ENCODE measurements at places on chromosomes 2 and 18.

DNA sequence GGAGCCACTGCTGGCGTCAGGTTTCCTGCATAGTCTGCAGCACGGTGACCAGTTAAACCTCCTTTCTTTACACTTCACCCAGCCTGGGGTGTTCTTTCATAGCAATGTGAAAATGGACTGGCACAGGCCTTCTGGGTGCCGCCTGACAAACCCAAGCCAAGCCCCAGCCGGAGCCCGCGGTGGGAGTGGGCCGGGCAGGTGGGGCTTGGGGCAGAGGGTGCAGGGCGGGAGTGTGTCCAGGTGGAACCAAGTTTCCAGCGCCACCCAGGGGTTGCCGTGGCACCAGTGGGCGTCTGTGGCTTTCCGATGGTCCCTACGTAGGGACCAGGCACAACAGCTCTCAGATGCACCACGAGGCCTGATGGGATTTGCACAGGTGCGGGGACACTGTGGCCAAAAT lies 75.8 kb downstream of the RTP5 start:
- no peaks in the 10 kb centered on the region for H3K27me3 ChIP-seq
- H3K4me1 ChIP-seq: no peaks in the 10 kb centered on the region
- no peaks in the 10 kb centered on the region for H3K36me3 ChIP-seq

DNA sequence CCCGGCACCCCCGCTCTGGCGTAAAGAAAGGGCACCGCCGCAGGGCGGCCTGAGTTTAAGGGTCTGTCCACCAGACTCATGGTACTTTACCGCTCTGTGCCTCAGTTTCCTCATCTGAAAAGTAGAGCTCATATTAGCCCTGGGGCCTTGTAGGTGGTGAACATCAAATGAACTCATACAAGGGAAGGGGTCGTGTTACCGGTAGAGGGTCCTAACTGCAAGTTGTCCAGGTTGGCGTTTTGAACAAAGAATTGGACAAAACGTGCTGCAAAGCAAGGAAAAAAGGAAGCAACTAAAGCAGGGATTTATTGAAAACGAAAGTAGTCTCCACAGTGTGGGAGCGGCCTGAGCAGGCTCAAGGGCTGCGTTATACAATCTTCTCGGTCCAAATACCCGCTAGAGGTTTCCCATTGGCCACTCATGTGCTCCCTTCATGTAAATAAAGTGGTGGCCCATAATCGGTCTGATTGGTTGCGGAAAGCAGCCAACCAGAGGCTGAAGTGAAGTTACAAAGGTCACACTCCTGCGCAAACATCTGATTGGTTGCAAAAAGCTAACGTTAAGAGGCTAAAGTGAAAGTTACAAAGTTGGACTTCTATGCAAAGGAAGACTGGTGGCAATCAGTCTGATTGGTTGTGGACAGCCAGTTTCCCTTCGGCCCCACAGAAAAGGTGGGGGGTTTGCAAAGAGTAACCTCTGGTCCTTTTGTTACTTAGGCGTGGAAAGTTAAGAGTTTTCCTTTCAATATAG lies 80.7 kb upstream of the LDLRAD4 start:
- H3K27me3 ChIP-seq: peaks cover 15% of the 10 kb centered on the region
- peak overlapping the region; percentile 85 for H3K27ac ChIP-seq
- peaks cover 5% of the 10 kb centered on the region for H3K36me3 ChIP-seq

DNA sequence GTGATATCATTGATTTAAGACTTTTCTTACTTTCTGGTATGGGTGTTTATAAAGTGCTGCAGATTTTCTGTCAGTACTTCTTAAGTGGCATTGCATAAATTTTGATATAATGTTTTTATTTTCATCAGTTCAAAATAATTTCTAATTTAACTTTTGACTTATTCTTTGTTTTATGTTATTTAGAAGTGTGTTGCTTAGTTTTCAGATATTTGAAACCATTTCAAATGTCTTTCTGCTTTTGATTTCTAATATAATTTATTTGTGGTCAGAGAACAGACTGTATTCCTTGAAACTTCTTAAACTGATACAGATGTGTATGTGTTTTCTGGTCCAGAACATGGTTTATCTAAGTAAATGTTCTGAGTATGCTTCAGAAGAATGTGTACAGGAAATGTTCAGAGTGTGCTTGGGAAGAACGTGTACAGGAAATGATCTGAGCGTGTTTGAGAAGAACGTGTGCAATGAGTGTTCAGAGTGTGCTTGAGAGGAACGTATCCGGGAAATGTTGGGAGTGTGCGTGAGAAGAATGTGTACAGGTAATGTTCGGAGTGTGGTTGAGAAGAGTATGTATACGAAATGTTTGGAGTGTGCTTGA lies 265.7 kb upstream of the HS6ST1 start:
- H3K36me3 ChIP-seq: no peaks in the 10 kb centered on the region
- no peak overlapping the region for H3K27ac ChIP-seq
- no peak overlapping the region for H3K4me3 ChIP-seq
- DNase-seq: no peak
- H3K4me1 ChIP-seq: peaks cover 4% of the 10 kb centered on the region

DNA sequence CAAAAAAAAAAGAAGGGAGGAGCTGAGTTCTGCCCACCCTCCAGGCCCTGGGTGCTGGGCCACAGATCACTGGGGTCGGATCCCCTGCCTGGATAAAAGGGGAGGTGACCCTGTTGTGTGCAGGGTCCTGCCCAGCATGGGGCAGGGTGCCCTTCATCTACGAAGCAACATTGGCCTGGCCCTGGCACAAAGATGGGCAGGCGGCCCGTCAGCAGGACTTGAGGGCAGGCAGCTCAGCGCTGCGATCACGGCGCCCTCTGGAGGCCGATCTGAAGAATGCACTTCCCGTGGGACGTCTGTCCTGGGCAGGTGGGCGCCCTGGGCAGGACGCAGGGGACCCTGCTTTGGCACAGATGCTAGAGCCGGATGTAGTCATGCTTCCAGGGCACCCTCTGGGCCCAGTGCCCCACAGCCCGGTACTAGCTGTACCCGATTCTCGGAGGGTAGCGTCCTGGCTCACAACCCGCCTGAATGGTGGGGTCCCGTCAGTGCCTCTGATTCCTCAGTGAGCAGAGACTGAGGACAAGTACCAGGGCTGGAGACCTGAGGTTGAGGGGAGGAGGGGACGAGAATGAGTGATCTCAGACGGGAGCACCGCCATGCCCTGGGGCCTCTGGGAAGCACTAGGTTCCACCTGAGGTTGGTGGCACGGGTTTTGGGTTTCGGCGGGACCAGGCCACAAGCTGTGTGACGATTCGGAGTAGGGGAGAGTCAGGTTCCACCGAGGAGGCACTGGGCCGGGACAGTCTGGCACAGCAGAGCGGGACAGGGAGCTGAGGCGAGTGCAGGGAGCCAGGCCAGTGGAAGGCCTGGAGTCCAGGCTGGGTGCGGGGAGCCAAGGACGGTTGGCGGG lies 18.0 kb downstream of the ARID5A start:
- peaks cover 9% of the 10 kb centered on the region for H3K36me3 ChIP-seq
- H3K27ac ChIP-seq: peak overlapping the region; percentile 10
- H3K4me1 ChIP-seq: peaks cover 4% of the 10 kb centered on the region

GRCh38 chr2:42795275-42795674 lies 2.9 kb upstream of the HAAO start:
- DNase-seq: no peak
- peaks cover 5% of the 10 kb centered on the region for H3K36me3 ChIP-seq
- peaks cover 38% of the 10 kb centered on the region for H3K4me1 ChIP-seq
- H3K27ac ChIP-seq: no peak overlapping the region
- no peak overlapping the region for H3K4me3 ChIP-seq
- H3K27me3 ChIP-seq: peaks cover 35% of the 10 kb centered on the region

GRCh38 chr2:70006447-70006784 lies 45.0 kb upstream of the ASPRV1 start:
- H3K36me3 ChIP-seq: peaks cover 4% of the 10 kb centered on the region
- H3K4me1 ChIP-seq: peaks cover 26% of the 10 kb centered on the region
- no peak overlapping the region for H3K4me3 ChIP-seq
- H3K27ac ChIP-seq: no peak overlapping the region
- no peak for DNase-seq
- no peaks in the 10 kb centered on the region for H3K27me3 ChIP-seq

- H3K27ac ChIP-seq: peak overlapping the region; percentile 68
- peak overlapping the region; percentile 64 for H3K4me3 ChIP-seq
- no peak for DNase-seq
- peaks cover 36% of the 10 kb centered on the region for H3K4me1 ChIP-seq
- H3K27me3 ChIP-seq: no peaks in the 10 kb centered on the region
- H3K36me3 ChIP-seq: peaks cover 5% of the 10 kb centered on the region
Measured at GRCh38 chr2:234147335-234147861, 96.9 kb downstream of the SPP2 start.

DNA sequence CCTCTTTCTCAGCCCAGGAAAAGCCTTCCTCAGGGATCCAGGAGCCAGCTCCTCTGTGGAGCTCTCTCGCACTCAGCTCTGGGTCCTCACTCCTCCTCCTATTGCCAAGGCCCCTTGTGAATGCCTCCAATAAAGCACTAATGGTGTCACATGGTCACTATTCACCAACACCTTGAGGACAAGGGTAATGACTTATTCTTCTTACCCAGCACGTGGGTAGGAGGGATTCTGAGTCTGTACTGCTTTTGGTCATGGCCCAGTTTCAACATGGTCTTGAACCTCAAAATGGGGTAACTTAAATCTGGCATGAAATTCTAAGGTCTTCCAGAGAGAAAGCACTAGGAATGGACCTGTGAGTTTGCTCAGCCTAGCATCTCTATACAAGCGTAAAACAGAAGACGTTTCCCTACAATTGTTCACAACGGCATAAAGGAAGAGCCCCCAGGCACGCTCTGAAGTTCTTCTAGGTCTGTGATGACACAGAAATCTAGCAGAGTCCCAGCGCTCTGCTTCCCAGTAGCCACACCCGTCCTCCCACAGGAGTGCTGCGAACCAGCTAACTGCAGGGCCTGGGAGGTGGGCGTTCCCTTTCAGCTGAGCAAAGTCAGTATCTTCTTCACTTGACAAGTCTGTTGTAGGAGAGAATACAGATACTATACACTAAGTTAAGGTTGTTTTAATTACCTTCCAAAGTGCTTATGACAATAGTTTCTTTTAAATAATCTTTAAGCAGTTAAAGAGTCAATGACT lies 14.6 kb upstream of the KIDINS220 start:
- H3K27me3 ChIP-seq: peaks cover 28% of the 10 kb centered on the region
- no peak for DNase-seq
- H3K36me3 ChIP-seq: no peaks in the 10 kb centered on the region

- H3K36me3 ChIP-seq: no peaks in the 10 kb centered on the region
- no peaks in the 10 kb centered on the region for H3K27me3 ChIP-seq
Measured at GRCh38 chr2:40169430-40169829, 282.5 kb downstream of the SLC8A1 start.

DNA sequence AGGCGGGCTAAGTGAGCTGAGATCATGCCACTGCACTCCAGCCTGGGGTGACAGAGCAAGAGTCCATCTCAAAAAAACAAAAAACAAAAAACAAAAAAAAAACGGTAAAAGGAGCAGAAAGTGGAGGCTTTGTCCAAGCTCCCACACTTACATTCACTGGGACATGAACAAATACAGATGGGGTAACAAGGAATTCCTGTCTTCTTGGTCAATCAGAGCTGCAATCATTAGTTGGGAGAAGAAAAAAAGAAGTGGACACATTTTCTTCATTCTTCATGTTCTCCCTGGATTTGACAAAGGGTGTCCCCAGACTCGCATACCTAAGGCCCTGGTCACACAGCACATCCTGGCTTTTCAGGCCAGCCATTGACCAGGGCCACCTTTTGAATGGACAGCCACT lies 124.6 kb downstream of the SOCS6 start:
- no peaks in the 10 kb centered on the region for H3K36me3 ChIP-seq
- H3K4me3 ChIP-seq: no peak overlapping the region
- no peaks in the 10 kb centered on the region for H3K27me3 ChIP-seq
- H3K4me1 ChIP-seq: no peaks in the 10 kb centered on the region

DNA sequence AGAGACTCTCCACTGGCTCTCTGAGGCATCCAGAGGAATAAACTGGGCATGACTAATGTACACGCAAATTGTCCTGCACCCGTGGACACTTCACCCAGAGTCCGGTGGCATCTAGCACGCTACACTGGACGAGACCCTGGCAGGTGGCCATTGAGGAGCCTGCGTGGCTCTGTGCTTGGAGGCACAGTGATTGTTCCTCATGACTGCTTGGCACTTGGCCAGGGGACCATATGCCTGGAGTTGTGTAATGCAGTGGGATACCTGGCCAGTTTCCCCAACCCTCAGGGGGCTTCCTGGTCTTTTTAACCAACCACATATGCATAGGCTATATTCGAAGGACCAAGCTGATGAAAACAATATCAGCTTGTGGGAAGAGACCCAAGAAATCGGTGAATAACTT lies 66.6 kb downstream of the MTCL1 start:
- no peaks in the 10 kb centered on the region for H3K4me1 ChIP-seq
- no peak for DNase-seq
- no peak overlapping the region for H3K27ac ChIP-seq
- no peak overlapping the region for H3K4me3 ChIP-seq

- peaks cover 11% of the 10 kb centered on the region for H3K27me3 ChIP-seq
- no peaks in the 10 kb centered on the region for H3K36me3 ChIP-seq
- peaks cover 12% of the 10 kb centered on the region for H3K4me1 ChIP-seq
- H3K4me3 ChIP-seq: no peak overlapping the region
- no peak for DNase-seq
Measured at GRCh38 chr2:25712455-25712854, 39.1 kb upstream of the DTNB start.

DNA sequence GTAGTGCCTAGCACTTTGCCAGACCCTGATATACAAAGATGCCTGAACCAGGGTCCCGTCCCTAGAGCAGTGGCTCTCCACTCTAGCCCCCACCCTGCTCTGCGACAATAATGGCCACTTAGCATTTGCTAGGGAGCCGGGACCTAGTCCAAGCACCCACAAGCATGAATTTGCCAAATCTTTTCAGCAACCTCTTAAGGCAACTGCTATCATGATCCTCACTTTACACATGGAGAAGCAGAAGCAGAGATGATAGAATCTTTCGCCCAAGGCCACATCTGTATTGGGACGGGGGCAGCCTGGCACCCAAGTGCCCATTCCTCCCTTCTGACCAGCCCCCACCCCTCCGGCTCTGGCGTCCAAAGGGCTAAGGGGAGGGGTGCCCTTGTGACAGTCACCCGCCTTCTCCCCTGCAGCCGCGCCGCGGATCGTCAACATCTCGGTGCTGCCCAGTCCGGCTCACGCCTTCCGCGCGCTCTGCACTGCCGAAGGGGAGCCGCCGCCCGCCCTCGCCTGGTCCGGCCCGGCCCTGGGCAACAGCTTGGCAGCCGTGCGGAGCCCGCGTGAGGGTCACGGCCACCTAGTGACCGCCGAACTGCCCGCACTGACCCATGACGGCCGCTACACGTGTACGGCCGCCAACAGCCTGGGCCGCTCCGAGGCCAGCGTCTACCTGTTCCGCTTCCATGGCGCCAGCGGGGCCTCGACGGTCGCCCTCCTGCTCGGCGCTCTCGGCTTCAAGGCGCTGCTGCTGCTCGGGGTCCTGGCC lies 13.0 kb downstream of the SIGLEC15 start:
- peaks cover 54% of the 10 kb centered on the region for H3K27me3 ChIP-seq
- H3K36me3 ChIP-seq: no peaks in the 10 kb centered on the region
- DNase-seq: no peak
- no peak overlapping the region for H3K27ac ChIP-seq
